ENCODE measurements at places on chromosomes 16 and 17. TPM values are rescaled to one million over a fixed set of nuclear protein-coding genes. Genes with fewer than 3 reads are reported as not detected.

The SERPINF2 gene
- total RNA-seq, result not detected

The ZFHX3 gene
- total RNA-seq, result 2.3 TPM

The DLX3 gene
- not detected for total RNA-seq

DNA sequence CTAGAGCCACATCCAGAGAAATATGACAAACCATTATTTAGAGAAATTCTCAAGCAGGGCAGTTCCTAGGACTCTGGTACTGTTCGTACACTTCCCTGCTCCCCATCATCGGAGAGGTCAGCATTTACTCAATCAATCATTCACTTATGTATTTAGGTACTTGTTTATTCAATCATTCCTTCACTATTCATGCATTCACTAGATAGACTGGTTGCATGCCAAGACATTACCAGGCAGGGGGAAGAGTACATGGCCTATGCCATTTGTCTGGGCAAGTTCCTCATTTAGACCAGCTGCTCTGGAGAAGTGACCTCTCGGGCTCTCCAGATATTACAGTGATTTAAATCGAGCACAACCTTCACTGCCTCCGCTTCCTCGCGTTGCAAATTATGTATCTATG is 603.4 kb downstream of the KCNJ2 start:
- DNase-seq, result no peak

- no peak for DNase-seq
Measured at GRCh38 chr17:21772321-21772720, 80.0 kb downstream of the KCNJ18 start.

- no peak for DNase-seq
Measured at GRCh38 chr16:12515746-12516145, 287.9 kb downstream of the CPPED1 start.

DNA sequence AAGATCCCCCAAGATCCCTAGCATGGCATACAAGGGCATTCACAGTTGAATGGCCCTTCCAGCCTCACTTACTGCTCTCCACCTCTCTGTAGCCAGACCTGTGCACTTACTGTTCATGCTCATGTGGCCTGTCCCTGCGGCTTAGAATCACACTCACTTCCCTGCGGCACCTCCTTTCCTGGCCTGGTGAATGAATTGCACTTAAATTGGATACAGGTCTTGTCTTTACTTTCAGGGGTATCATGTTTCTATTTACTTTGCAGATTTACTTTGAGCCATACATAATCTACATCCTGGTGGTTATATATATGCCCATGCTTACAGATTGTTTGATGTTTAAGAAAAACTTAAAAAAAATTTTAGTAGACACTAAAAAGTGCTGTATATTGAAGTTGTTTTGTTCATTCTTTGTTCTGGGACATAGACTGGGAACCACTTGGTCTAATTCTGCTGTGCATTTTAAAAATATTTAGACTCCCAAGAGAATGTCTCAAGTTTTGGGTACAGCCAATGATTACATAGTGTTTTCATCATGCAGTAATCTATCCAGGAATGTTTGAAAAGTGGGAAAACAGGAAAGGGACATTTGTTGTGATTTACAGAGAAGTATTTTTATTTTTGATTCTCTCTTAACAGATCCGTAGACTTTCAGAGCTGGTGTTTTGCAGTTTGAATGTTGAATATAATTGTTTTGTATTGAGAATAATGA is 63.9 kb downstream of the NUP88 start:
- DNase-seq, result no peak

DNA sequence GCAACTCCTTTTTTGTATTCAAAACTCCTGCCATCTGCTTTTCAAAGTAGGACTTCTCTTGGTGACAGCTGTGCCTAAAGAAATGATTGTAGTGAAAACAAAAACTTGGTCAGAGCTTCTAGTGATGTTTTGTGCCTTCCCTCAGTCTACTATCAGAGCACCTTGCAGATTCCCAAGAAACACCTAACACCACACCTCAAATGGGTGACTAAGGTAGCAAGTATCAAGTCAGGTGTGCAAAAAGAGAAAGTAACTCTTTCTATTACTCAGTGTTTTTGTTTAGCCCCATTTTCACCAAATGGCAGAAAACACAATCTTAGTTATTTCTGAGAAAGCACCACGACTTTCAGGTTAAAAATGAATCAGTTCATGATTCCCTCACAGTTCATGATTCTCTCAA is 2.0 kb upstream of the PMFBP1 start:
- no peak for DNase-seq
